ENCODE measurements at places on chromosomes 3 and 15.

GRCh38 chr3:16028604-16029003 lies 145.9 kb upstream of the GALNT15 start:
- H3K27me3 ChIP-seq = peaks cover 27% of the 10 kb centered on the region
- no peaks in the 10 kb centered on the region for H3K4me1 ChIP-seq
- H3K27ac ChIP-seq = no peak overlapping the region
- DNase-seq = no peak
- H3K4me3 ChIP-seq = no peak overlapping the region

DNA sequence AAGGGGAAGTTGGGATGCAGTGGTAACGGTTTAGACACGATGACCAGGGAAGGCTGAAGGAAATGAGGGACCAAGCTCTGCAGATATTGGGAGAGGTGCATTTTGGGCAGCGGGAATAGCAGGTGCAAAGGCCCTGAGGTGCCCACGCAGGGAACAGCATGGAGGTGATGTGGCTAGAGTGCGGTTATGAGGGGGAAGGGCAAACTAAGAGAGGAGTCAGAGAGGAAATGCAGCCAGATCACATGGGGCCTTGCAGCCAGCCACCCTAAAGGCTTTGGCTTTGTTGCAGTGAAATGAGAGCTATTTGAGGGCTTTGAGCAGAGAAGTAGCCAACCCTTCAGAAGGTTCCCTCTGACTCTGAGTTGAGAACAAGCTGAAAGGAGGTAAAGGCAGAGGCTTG lies 2.6 kb downstream of the SPATA12 start:
- H3K27ac ChIP-seq = no peak overlapping the region
- no peak for DNase-seq
- H3K4me3 ChIP-seq = no peak overlapping the region
- peaks cover 4% of the 10 kb centered on the region for H3K4me1 ChIP-seq

GRCh38 chr3:17844236-17844635 lies 101.8 kb upstream of the TBC1D5 start:
- no peak for DNase-seq
- no peak overlapping the region for H3K4me3 ChIP-seq
- H3K27ac ChIP-seq = no peak overlapping the region
- peaks cover 10% of the 10 kb centered on the region for H3K27me3 ChIP-seq

GRCh38 chr3:106628407-106628806 lies 748.8 kb upstream of the CCDC54 start:
- no peak for DNase-seq
- H3K27ac ChIP-seq = no peak overlapping the region
- H3K27me3 ChIP-seq = no peaks in the 10 kb centered on the region
- no peak overlapping the region for H3K4me3 ChIP-seq
